ENCODE measurements at places on chromosomes 4 and X.

DNA sequence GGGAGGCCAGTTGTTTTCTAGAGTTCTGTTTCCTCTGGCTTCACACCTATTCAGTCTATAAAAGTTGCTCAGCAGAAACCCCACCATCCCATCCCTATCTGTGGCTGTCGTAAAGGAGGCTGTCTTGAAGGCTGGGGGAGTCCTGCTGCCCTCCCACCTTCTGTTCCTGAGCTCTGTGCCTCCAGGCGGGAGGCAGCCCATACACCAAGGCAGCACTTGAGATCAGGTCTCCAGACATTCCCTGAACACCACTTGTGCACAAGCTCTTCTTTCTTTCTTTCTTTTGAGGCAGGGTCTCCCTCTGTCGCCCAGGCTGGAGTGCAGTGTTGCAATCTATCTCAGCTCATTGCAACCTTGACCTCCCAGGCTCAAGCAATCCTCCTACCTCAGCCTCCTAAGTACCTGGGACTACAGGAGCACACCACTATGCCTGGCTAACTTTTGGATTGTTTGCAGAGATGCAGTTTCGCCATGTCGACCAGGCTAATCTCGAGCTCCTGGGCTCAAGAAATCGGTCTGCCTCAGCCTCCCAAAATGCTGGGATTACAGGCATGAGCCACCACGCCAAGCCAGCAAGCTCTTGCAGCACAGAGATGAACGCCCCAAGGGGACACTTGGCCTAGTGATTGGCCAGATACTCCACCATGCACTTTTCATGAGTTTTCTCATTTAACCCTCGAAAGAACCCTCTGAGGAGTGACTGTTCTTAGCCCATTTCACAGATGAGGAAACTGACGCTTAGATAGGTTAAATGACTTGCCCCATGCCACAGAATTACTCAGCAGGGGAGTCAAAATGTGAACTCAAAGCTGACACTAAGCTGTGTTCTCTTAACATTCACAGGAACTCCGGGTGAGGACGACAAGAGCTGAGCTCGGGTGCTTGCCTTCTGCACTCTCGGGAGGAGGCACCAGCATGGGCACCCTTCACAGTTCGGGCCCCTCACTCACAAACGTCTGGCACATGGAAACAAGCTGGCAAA is 55.8 kb upstream of the ENPP6 start:
- no peak for DNase-seq

- no peak for DNase-seq
These were observed 348.7 kb downstream of the BMPR1B start for GRCh38 chr4:95106408-95106928.

- DNase-seq, result no peak
These were observed 51.3 kb downstream of the ANXA10 start for GRCh38 chr4:168143601-168144000.

DNA sequence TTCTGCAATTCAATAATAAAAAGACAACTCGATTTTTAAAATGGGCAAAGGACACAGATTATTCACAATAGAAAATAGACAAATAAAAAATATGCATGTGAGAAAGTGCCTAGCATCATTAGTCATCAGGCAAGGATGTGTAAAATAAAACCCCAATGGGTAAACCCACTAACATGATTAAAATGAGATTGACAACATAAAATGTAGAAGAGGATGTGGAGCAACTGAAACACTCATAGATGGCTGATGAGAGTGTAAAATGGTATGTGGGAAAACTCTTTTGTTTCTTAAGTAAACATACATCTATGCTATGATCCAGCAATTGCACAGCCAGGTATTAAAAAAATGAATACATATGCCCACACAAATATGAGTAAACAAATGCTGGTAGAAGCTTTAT is 177.6 kb downstream of the IQCM start:
- DNase-seq, result no peak

- no peak for DNase-seq
These were observed 539.2 kb downstream of the GALNTL6 start for GRCh38 chr4:172352356-172352755.

DNA sequence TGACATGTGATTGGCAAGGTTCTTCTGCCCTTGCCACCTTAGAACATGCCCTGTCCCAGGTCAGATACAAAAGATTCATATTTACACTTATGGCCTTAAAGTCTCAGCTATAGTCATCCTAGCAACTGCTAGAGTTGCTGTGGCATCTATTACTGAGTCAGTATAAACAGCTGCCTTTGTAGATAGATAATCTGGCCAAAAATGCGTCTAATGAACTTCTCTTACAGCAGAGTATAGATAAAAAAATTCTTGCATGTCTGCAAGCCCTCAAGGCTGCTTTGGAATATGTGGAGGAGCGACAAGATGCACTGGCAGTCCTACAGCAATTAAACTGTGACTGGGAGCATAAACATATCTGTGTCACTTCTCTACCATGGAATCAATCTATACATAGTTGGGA is 1209.7 kb upstream of the PABPC4L start:
- DNase-seq, result no peak

DNA sequence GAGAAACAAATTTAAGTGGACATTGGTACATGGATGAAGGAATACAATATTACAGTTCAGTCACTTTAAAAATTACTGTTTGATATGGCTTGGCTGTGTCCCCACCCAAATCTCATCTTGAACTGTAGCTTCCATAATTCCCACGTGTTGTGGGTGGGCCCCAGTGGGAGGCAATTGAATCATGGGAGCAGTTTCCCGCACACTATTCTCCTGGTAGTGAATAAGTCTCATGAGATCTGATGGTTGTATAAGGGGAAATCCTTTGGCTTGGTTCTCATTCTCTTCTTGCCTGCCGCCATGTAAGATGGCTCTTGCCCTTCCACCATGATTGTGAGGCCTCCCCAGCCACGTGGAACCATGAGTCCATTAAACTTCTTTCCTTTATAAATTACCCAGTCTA is 804.2 kb upstream of the FRG1 start:
- no peak for DNase-seq

DNA sequence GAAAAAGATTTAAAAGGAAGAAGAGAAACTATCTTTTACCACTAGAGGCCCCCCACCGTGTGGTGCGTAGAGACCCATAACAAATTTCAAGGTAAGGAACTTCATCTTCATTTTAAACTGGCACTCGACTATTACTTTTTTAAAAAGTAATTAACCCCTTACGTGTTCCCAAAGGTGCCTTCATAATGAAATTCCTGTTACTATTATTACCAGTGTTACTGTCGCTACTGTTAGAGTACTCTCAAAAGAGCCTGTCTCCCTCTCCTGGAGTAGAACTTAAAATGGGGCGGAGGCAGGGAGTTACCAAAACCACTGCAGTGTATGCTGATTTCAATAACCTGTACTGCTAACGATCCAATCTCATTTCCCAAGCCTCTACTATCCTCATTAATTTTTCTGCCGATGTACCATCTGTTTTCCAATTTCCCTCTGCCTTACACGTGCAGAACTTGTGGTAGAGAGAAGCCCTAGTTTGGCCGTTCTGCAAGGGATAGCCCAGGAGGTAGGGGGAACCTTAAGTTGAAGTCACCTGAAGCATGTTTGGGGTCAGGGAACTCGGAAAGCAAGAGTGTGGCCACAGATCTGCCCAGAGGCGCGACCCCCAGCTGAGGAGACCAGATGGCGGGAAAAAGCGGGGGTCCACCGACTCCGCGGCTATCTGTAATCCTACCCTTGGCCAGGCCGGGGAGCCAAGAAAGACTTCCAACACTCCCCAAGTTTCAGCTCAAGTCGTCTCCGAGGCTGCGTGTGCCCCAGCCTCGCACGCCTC is 720 bp upstream of the STK26 start:
- no peak for DNase-seq

- DNase-seq, result no peak
These were observed 23.0 kb upstream of the UGT2B4 start for GRCh38 chr4:69518538-69519198.

DNA sequence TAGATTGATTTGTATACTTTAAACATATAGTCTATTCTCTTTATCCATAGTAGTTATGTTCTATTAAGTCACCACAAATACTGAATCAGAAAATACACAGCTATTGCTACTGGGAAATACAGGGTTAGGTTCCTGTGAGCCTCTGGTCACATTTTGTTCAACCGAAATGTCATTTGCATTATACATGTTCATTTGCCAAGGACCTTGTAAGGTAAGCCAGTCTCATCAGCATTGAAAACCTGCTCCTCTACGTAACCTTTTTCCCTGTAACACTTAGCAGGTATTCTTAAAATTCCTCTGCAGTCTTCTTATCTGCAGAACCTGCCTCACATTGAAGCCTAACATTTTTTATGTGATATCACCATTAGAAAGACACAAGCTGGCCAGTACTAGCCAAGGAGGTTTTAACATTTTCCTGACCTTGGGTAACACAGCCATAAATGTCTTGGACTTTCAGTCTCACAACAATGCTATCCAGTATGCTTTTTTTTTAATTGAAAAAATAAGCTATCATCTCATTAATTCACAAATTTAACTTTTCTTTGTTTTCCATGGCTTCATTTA is 765.7 kb upstream of the IGFBP7 start:
- no peak for DNase-seq

GRCh38 chrX:106484233-106484632 is 127.5 kb upstream of the RADX start:
- DNase-seq, result no peak

DNA sequence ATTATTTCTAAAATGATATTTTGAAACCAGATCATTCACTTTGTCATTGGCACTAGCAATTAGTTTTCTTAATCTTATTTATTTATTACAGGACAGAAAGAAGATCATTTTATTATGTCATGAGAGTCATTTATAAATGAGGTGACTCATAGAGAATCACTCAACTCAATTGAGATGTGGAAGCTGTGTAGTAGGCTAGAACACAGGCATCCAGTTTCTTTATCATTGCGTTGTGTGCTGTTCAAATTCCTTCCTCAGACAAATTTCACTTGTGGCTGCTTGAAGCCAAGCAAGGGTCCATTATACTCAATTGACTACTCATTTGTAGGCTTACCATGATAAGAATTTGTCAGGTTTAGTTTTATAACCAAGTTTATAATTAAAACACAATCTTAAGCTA is 87.6 kb downstream of the MRPL1 start:
- DNase-seq, result no peak

DNA sequence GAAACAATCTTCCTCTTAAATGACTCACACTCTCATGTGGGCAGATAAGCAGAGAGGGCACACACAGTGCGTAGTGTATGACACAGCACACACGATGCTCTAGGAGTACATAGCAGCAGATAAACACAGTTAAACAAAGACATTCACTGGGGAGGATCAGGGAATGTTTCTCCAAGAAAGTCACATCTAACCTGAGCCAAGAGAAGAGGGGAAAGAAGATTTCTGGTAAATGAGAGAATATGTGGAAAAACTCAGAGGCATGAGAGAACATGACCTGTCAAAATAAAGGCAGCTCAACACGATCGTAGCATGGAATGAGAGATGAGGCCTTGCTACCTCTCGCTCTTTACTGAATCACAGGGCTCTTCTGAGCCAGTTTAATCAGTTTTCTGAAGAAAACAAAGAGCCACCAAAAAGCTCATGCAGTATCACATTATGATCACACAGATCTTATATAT is 251.0 kb downstream of the ANK2 start:
- DNase-seq, result no peak

GRCh38 chr4:141810712-141811375 is 174.5 kb downstream of the IL15 start:
- no peak for DNase-seq

- DNase-seq, result no peak
These were observed 65.7 kb upstream of the SLITRK2 start for GRCh38 chrX:145751943-145752342.

GRCh38 chr4:97496298-97496873 is 646.9 kb downstream of the STPG2 start:
- no peak for DNase-seq

GRCh38 chr4:112247021-112247420 is 15.4 kb downstream of the AP1AR start:
- DNase-seq, result no peak

GRCh38 chrX:19410259-19410658 is 66.5 kb downstream of the PDHA1 start:
- no peak for DNase-seq

- no peak for DNase-seq
These were observed 115.6 kb downstream of the SPANXA1 start for GRCh38 chrX:141468940-141469339.

DNA sequence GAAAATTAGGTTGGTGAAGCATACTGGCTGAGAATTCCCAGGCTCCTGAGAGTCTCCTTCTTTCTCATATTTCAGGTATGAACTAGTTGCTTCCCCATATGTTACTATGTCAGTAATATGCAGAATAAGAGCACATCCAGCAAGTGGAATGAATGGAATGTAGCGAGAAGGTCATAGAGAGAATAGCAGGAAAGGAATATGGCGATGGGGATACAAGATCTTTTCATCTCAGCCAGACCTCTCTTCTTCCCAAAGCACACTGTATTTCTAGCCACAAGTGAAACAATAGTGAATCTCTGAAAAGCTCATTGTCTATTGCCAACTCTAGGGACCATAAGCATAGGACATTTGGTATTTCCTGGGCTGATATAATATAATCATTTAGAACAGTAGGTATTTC is 54.6 kb upstream of the MMAA start:
- DNase-seq, result no peak

DNA sequence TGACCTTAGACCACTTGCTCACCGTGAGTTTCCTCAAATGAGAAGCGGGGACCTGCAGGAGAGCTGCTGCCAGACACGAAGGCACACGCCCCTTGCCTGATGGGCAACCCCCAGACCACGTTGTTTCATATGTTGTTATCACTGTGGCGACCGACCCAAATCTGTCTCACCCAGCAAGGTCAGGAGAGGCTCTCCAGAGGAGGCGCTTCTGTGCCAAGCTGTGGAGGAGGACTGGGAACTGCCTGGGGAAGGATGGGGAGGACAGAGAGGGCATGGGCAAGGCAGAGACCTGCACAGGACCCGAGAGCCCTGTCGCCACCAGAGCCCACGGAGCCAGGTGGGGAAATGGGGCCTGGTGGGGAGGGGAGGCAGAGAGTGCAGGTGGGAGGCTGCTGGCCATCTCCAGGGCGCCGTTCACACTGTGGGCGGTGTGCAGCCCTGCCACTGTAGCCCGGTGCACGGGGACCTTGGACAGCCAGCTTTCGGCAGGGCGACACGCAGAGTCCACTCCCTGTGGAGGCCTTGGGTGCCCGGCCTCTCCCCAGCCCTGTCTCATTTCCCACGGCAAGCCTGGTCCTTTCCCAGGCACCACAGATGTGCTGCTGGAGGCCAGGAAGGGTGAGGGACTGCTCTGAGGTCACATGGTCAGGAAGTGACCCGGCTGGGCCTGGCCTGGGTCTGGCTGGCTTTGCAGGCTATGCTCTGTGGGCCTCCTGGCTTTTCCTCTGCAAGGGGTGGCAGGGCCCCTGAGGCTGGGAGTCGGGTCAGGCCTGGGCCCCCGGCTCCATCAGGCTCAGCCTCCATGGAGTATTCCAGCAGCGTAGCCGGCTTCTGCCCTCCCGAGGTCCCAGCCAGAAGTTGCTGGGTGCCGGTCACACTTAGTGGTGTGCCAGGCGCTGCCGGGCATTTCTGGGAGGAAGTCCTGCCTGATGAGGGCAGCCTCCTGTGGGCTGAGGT is 3.2 kb downstream of the HTRA3 start:
- DNase-seq, result no peak

DNA sequence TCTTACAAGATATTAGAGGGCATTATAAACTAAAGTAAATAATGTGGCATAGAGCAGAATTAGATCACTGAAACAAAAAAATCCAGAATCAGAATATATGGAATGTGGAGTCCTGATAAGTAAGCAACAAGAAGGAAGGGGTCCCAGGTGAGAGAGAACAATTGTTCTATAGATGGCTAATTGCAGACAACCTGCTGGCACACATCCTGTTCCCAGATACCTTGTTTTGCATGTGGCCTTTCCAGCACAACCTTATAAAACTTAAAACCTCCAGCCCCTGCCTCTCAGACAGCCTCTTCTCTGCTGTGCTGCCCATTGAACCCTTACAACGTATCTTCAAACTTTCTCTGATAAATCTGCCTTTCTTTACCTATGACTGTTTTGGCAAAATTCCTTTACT is 4.7 kb upstream of the ZNF674 start:
- DNase-seq, result no peak
